ENCODE measurements at places on chromosomes 3 and 15.

DNA sequence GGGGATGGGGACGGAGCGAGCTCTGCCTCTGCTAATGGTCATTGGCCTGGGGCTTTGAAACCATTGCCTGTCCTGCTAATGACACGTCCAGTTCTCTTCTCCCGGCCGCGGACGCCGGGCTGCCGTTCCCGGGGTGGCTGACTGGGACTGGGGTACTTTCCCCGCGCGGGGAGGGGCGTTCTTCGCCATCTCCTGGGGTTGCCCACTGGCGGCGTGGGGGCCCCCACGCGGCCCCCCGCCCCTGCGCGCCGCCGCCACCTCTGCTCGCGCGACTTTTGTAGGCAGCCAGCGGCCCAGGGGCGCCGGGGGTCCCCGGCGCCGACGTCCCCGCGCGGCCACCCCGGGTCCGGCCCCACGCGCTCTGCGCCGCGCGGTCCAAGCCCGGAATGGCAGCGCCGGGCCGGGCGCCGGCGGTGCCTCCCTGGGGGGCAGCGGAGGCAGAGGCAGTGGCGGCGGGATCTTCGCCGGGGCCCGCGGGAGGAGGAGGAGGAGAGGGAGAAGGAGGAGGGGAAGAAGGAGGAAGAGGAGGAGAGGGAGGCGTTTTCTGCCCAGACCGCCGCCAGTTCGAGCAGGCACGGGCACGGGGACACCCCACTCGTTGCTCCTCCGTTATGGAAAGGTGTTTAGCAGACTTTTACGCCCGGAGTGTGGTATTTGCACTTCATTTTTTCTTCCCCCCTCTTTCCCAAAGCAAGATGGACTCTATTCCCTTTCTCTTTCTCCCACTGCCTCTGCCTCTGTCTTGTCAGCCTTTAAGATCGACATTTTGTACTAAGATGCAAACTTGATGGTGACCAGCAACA lies 2.3 kb downstream of the BBX start:
- no peak for DNase-seq

GRCh38 chr15:37984368-37984767 lies 49.9 kb downstream of the TMCO5A start:
- DNase-seq, result no peak

DNA sequence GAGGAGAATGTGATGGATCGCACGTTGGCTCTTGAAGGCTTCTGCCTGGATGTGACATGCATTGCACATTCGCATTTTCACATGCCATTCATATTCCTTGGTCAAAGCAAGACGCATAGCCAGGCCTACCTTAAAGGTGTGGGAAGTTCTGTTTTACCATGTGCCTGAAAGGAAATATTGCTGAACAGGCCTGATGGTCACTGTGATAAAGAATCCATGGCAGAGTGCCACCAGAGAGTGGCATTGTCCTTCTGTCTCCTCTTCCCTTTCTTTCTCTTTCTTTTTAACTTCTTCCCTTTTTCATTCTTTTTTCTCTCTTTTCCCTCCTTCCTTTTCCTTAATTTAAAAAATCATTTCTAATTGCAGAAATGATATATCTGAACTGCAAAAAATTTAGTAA lies 15.9 kb upstream of the MITF start:
- DNase-seq, result no peak

- DNase-seq, result no peak
Measured at GRCh38 chr15:51621155-51621765, 1.3 kb downstream of the DMXL2 start.
